ENCODE measurements at places on chromosomes 2 and 18.

- no peak for DNase-seq
Measured at GRCh38 chr2:140542627-140543026, 1588.2 kb downstream of the LRP1B start.

DNA sequence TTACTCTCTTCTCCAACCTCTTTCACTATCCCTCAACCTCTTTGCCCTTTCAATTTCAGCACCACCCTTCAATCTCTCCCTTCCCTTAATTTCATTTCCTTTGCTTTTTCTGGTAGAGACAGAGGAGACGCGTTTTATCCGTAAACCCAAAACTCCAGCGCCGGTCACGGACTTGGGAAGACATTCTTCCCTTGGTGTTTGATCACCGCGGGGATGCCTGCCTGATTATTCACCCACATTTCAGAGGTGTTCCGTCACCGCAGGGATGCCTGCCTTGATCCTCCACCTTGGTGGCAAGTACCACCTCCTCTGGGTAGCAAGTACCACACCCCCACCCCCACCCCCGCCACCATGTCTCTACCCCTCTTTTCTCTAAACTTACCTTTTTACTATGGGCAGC lies 669.4 kb upstream of the PKDCC start:
- DNase-seq, result no peak

GRCh38 chr18:75049455-75049789 lies 159.5 kb downstream of the PTGR3 start:
- no peak for DNase-seq

- no peak for DNase-seq
Measured at GRCh38 chr2:185567196-185567595, 171.4 kb upstream of the FSIP2 start.

GRCh38 chr2:28406-28975 lies 17.8 kb downstream of the FAM110C start:
- DNase-seq, result no peak

DNA sequence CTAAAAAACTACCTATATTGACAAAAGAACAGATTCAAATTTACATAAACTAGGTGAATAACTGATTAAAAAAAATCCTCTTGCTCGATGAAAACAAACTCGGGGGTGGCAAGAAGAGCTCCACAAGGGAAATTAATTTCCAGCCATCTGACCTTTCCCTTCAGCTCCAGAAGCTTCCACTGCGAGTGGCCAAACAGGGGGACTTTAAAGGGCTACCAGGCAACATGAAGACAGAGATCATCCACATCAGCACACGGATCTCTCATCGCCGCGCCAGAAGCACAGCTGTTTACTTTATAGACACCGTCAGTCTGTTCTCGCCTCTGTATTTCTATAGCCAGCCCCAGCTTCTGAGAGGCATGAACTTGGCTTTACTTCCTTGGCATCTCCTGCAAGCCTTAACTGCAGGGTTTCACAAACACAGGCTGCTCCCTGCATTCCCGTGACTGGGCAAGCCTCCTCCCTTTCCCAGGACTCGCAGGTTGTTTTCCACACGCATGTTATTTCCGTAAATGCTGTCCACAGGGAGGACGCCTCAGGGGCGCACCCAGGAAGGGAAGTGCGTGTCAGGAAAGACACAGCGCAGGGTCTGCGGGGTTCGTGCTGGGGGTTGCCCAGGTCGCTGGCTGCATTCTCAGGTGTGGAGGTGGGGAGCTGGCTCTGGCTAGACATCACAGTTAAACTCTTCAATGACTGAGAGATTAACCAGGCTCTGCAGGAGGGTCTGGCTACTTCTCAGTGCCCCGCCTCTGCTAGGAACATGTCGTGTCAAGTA lies 85.0 kb downstream of the USP40 start:
- DNase-seq, result no peak

DNA sequence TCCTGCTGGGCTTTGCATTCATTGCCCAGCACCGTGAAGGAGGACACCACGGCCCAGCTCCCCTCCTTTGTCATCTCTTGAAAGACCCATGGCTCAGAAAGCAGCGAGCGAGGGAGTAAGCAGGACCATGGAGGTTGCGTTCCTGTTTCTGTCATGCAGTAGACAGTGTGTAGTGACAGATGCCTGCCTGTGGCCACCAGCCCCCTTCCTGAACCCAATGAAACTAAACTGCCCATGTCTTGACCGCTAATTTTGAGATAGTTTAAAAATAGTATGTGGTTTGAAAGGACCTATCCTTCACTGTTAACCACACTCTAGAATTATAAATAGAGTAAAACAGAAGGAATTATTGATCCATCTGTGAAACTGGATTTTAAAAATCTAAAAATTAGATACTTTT lies 88.2 kb downstream of the ASAP2 start:
- no peak for DNase-seq

DNA sequence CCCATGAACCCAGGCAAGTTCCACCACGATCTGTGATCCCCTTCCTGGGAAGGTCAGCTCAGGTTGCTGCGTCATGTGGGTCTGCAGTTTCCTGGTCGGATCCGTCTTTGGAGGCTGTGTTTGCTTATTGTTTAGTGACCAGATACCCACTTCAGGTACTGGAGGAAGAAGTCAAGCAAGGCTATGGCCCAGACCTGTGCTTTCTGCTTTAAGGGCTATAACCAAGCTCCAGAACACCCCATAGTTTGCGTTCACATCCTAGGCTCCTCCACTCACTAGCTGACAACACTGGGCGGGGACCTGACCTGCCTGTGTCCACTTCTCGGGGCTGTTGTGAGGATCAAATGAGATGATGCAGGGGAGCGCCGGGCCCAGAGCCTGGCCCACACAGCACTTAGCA lies 44.0 kb downstream of the MAL start:
- DNase-seq, result no peak

- no peak for DNase-seq
Measured at GRCh38 chr2:181268174-181268867, 188.9 kb upstream of the ITGA4 start.

DNA sequence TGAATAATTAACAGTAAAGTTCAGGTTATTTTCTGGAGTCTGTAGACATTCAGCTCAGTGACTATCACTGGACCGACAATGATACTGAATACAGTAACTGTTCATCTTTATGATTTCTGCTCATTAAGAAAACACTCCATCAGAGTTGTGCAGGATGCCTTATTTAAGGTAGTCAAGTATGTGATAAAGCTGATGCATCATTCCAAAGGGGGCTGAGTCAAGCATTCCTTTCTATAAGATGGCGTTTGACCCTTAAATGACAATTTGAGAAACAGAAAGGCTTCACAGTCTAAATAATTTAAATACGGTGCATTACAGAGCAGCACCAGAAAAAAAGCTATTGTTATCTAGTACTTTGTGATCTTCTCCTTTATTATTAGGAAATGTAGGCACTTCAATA lies 131.1 kb downstream of the CDH2 start:
- no peak for DNase-seq

- no peak for DNase-seq
Measured at GRCh38 chr2:145836986-145837385, 1317.1 kb upstream of the ZEB2 start.

- no peak for DNase-seq
Measured at GRCh38 chr2:161090411-161090810, 69.8 kb upstream of the TANK start.

DNA sequence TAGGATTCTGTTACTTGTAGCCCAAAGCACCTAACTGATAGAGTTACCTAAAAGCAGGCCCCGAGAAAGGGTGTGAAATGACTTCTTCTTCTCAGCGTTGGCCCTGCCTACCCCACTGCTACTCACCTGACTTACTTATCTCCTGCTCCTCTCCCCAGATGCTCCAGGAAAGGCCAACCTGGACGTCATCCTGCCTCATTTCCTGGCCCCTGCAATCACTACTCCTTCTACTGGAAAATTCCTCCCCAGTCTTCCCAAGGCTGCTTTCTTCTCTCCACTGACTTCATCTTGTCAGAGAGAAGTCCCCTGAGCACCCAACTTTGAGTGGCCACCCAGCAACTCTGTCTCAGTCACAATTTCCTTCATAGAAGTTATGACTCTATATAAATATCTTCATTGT lies 63.4 kb upstream of the KLF7 start:
- DNase-seq, result no peak

GRCh38 chr18:939166-939565 lies 34.5 kb downstream of the ADCYAP1 start:
- no peak for DNase-seq

DNA sequence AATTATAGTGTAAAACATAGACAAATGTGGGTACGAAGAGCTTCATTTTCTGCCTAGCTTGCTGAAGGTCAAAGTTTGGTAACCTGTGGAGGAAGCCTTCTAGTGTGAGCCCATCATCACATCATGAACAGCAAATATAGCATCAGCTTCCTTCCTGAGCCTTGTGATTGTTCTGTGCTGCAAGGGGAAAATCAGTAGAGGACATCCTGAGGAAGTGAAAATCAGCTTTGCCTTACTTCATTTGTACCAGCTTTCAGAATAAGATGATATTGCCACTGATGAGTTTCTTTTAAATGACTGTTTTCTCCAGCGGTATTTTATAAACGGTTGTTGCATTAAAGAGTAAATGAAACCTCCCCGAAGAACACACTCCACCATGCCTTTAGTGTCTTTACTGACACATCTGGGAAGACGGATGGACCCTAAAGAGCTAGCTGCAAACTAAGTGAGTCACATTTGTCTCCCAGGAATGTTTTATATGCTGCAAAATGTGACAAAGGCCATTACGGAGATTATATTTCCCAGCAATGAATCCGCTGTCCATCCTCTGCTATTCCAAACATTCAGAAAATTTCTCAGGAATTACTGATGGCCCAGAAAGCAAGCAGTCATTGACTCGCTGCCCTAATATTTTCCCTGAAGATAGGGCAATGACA lies 1272.8 kb downstream of the SUCLG1 start:
- DNase-seq, result no peak

Measured in NCI-H2029 (cell line).